ENCODE measurements at places on chromosomes 12 and 14.
A peak's percentile ranks its signal among the peaks of the same experiment; 100 is the strongest.

GRCh38 chr14:36320897-36321381 is 502 bp upstream of the MBIP start:
- ATAC-seq = peak; percentile 25

GRCh38 chr12:131287015-131287937 is 333.6 kb downstream of the ADGRD1 start:
- ATAC-seq = no peak

GRCh38 chr14:78401866-78402265 is 231.7 kb downstream of the NRXN3 start:
- no peak for ATAC-seq

DNA sequence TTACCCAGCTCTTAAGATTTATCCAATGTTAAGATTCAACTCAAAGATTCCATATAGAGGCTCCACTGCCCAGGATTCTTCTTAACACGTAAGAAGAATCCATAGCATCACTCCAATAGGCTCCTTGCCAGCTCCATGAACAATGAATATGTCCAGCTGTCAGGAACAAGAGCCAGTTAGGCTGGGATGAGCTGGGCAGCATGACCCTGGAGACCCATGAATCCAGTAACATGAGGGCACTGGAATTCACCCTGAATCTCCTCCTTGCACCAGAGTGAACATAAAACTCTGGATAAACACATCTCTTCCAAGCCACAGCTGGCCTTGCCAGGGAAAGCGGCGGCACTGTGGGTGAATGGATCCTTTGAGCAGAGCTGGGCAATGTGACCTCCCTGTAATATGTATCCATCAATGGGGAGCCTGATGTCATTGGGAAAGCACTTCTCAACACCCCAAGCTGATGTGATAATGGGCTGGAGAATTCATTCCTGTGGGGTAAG is 24.4 kb upstream of the TC2N start:
- ATAC-seq = no peak

- ATAC-seq = no peak
Observed at GRCh38 chr14:47675466-47676314, at the start of gene MDGA2. TSS of gene MDGA2 (minus strand) at chr14:47675605.

DNA sequence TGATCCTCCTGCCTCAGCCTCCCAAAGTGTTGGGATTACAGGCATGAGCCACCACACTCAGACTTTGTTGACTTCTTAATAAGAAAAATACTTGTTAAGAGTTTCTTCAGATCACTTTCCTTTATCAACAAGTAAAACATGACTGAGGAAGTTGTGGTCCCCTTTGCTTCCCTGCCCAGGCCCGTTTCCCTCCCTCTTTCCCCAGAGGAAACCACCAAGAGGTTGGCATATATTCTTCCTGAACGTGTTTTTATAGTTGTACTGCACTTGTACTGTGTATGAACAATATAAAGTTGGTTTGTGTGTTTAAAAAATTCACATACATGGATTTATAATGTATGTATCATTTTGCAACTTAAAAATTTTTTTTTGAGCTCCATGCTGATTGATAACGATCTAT is 28.4 kb downstream of the PTPN11 start:
- no peak for ATAC-seq

GRCh38 chr12:102096855-102097254 is 23.1 kb downstream of the NUP37 start:
- ATAC-seq = no peak

- ATAC-seq = no peak
Observed at GRCh38 chr12:27467641-27468040, 21.1 kb downstream of the SMCO2 start.

DNA sequence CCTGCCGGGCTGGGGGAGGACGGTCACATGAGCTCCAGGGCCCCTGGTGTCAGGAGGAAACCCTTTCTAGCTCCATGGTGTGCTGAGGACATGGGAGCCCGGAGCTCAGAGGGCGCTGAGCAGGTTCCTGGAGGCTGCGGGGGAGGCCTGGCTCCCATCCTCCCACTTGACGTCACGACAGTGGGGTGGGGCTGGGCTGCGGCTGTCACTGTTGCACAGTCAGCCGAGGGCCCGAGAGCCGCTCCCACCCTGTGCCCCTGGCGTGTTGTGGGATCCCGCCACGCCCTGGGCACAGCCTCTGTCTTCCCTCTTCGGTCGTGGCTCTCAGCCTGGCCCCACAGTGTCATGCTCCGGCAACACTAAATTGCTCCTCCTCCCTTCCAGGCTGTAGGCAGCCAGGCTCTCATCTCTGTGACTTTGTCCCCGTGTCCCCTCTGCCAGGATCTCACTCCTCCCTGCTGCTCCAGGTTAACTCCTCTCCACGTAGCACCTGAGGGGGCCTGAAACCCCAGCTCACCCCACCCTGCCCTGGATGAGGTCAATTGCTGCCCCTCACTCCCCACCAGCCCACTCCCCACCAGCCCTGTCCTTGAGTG is 33.0 kb downstream of the BEGAIN start:
- ATAC-seq = no peak

GRCh38 chr12:1542599-1542998 is 51.8 kb downstream of the FBXL14 start:
- ATAC-seq = no peak

DNA sequence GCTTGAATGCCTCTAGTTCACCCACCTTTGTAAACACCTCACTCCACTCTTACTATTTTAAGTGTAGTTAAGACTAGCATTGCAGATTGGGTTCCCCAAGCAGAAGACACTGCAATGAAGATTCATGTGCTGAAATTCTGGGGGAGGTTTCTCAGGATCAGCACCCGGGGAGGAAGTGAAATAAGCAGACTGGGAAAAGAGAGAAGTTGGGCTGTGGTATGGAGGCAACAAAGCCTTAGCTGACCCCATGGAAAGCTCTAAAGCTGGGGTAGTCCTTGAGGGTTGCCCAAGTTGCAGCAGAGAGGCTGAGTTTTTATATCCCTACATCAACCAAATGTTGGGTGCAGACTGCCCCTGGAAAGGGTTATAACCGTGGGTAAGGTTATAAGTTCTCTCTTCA is 23.9 kb upstream of the IGF1 start:
- no peak for ATAC-seq

DNA sequence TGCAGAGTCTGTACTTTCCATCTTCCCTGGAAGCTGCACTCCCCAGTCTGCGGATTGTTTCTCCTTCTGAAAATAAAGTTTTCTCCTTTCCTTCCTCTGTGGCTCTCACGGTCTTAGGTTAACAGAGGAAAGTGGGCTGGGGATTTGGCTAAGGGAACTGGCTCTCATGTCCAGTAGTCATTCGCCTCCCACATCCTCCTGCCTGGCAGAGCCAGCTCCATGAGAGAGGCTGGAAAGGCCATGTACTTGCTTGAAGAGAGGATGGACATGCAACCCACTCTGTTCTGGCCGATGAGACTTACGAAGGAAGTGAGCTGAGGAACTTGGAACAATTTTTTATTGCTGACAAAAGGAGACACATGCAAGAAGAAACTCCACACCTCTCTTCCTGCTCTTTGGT is 18.9 kb upstream of the RGS6 start:
- no peak for ATAC-seq

DNA sequence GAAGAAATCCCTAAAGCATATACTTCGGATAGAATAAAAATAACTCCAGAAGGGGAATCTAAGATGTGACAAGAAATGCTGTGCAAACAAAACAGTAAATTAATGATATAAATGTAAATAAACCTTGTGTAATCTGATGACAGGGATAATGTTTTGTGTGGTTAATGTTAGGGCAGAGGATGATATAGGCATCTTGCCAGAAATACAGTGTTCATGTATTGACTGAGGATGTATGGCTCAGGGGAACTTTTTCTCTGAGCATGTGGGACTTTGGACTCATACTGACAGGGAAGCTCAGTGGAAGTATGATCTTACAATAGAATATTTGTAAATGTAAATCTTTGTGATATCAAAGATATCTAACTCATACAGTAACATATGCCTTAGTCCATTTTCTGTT is 420.2 kb downstream of the TMTC2 start:
- no peak for ATAC-seq

GRCh38 chr14:99602054-99602787 is 1.8 kb downstream of the CCDC85C start:
- no peak for ATAC-seq

GRCh38 chr12:44347145-44347544 is 511.3 kb downstream of the TMEM117 start:
- ATAC-seq = no peak

DNA sequence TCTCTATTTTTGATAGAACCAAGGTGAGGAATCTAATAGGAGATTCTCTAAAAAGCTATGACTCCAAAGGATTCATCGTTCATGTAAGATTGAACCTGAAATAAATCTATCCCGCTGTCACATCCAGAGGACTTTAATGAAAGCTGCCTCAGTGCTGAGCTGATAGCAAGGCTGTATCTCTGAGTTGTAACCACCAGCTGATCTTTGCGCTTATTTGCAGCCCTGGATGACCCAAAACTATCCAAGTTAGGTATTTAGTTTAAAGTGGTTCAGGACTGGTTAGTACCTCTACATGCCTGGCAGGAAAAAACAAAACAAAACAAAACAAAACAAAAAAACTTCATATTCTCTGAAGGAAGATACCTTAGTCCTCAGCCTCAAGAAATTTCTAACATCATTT is 8.8 kb upstream of the ANKRD33 start:
- no peak for ATAC-seq

DNA sequence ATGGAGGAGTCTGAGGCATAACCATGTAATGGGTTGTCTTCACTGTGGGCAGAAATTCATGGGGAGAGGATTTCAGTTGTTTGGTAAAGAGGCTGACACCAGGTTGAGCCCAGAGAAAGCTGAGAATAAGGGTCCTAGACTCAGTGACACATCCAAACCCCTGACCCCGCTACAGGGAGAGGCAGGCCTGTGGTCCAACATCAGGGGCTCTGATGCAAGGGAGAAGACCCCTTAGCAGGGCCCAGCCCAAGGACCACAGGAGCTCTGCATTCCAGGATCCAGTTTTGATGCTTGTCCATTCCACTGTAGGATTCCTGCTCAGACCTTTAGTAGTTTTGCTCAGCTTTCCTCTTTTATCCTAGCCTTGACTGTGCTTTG is 15.5 kb downstream of the GPR68 start:
- no peak for ATAC-seq

DNA sequence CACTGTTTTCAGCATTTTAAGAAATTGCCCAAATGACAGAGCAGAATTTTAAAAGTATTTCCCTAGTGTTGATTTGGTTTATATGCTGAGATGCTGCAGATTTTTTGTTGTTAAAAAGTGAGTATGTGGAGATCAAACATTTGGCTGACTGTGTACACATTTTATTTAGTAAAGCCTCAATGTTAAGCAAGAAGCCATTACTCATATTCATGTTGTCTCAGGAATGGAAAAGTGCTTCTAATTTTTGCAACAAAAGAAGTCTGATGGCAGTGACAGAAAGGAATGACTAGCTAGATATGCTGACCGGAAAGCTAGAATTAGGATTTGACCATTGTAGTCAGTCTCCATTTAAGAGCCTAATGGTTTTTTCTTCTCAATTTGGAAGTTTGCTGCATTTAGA is 22.5 kb downstream of the SLC38A6 start:
- no peak for ATAC-seq

- ATAC-seq = no peak
Observed at GRCh38 chr14:86739761-86740160, 1209.8 kb downstream of the FLRT2 start.

- no peak for ATAC-seq
Observed at GRCh38 chr12:100643246-100643645, 69.8 kb downstream of the GAS2L3 start.

DNA sequence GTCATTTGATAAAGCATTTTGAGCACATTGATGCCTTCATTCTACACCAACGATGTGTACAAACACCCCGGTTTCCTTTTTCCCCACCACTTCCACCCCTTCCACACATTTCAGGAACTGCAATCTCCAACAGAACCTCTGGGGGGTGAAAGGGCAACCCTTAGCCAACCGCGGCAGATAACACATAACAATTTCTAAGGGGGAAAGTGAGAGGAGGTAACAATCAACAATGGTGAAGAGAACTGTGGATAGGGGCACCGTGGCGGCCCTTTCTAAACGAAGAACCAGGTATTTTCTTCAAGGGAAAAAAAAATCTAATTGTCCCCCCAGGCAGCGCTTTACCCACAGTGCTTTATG is 1.1 kb downstream of the KITLG start:
- ATAC-seq = no peak

- ATAC-seq = no peak
Observed at GRCh38 chr14:103043257-103044015, 13.9 kb downstream of the CDC42BPB start.

DNA sequence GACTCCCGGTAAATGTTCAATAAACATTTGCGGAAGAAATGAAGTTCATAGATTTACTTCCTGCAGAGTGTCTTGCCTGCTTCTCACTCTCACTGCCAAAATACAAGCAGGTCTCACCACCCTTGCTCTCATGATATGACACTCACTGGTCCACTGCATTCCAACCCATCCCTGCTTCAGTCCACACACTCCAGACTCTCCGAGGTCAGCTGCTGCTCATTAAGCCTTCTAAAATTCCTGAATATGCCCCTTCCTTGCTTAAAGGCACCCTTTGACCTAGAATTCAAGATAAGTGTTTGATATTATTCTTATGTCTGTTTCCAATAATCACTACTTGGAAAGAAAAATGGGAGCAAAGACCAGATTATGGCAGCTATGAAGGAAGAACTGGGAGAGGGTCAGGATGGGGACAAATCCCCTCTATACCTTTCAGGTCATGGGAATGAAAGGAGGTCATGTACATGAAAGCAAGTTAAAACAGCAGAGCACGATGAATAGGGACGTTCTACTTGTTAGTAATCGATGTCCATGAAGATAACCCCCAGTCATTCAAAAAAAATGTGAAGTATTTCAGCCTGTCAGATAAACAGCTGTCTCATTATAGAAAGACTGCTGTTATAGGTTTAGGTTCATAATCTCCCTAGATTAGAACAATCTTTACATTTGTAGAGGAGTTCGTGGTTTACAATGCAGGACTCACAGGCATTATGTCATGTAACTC is 10.5 kb upstream of the NID2 start:
- no peak for ATAC-seq

GRCh38 chr12:131067981-131068851 is 114.5 kb downstream of the ADGRD1 start:
- ATAC-seq = no peak

GRCh38 chr14:59852350-59852749 is 18.2 kb downstream of the RTN1 start:
- no peak for ATAC-seq

DNA sequence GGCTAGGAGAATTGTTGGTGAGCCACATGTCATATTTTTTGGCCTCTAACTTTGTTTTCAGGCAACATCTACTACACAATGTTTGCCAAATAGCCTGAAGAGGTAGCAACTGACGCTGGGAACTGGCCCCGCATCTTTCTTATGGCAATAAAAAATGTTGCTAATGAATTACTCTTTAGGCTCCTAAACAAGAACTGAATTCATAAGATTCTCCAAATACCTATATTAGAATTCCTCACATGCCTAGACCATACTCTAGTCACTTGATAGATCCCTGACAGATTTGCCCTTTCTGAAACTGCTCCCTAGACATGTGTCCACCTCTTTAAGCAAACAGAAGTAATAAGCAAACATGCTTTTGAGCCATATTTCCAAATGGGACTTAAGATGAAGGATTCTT is 209.0 kb upstream of the ATXN7L3B start:
- no peak for ATAC-seq

Data from stimulated activated memory B cell treated with anti-CD40 and anti-IgM and Interleukin-4, amounts not matched to agents 10 μg/mL and 1 μg/mL and 100 μg/mL, for 72 hours (primary cell).